Activated CD4-positive, alpha-beta T cell treated with anti-CD3 and anti-CD28 coated beads, Interleukin-2, Interleukin-4, amounts not matched to agents 100 ng/mL and 50 ng/mL, durations not matched to agents 16 hours and 8 hours (primary cell): ENCODE measurements at places on chromosomes 12 and 14.
A peak's percentile ranks its signal among the peaks of the same experiment; 100 is the strongest.

DNA sequence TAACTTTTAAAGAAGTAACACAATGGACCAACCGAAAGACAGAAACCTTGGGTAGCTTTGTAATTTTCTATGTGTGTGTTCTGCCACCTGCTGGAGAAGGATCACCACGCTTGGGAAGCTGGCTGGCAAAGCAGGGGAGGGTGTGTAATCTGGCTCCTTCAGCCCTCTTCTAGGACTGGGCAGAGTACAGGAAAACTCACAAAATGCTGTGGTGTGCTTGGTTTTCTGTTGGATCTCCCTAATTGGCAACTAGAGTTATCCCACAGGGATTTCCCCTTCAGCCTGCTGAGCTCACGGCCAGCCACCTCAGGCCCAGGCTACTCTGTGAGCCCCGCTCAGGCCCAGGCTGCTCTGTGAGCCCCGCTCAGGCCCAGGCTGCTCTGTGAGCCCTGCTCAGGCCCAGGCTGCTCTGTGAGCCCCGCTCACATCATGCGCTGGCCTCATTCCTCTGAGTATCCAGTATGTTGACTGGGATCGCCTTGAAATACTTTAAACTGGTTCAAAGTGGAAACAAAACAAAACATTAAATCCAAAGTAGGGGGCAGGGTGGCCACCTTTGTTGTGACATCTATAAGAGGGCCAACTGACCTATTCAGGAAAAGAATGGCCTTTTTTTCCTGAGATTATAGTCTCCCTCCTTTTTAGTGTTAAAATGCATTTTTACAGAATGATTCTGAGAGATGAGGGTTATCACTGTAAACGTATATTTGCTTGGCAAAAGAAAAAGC, 52.0 kb upstream of the RNU6-8 start:
- DNase-seq: peak; percentile 61

DNA sequence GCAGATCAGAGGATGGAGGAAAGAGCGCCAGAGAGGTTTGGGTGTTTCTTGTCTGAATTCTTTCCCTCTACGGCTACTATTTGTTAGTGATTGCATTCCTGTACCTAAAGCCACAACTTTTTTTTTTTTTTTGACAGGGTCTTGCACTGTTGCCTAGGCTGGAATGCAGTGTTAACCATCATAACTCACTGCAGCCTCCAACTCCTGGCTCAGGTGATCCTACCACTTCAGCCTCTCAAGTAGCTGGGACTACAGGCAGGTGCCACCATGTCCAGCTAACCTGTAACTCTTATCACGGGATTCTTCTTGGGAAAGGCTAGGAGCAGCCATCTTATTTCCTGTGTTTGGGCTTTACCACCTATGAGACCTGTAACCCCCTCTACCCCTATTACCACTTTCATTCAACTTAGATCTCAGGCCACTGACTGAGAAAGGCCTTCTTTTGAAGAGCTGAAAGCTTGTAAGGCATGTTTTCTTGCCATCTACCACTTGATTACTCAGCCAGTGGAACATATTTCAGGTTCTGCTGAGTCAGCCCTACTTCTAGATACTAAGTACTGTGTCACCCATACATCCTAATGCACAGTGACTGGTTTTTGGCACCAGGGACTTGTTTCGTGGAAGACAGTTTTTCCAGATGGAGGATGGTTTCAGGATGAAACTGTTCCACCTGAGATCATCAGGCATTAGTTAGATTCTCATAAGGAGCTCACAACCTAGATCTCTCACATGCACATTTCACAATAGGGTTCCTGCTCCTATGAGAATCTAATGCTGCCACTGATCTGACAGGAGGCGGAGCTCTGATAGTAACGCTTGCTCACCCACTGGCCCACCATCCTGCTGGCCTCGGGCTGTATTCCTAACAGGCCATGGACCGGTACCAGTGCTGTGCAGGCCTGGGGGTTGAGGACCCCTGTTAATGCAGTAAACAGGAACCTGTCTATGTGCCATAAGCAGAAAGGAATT, 6.9 kb downstream of the VEZT start:
- DNase-seq: peak; percentile 14

GRCh38 chr12:45446013-45446412, 230.1 kb downstream of the ANO6 start:
- no peak for DNase-seq

DNA sequence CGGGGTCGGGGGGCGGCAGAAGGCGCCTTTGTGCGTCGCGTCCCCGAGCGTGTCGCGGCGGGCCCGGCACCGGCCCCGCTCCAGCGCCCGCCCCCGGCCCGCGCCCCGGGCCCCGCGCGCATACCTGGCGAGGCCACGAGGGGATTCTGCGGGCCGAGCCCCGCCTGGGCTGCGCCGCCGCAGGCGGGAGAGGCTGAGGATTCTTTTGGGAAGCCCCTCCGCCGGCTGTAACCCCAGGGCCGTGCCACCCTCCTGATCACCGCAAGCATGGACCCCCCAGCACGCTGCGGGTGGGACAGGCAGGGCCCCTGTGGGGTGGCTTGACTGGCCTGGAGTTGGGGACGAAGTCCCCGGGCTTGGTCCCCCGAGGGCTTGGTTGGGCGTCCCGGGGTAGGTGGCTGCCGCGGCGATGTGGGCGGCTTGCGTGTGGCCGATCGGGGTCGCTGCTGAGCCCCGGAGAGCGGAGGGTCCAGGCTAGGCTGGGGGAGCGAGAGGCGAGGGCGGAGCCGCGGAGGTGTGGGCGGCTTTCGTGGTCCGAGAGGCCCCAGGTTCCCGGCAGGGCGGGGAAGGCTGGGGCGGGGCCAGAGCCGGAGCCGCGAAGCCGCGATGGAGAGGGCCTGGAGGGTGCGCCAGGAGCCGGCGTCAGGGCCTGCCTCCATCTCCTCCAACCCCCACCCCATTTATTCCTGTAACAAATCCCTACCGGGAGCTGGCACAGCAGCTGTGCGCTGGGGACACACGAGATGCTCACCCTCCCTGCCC, 28.4 kb upstream of the GPR132 start:
- DNase-seq: peak; percentile 68

- DNase-seq: no peak
These were observed 23.5 kb upstream of the OASL start for GRCh38 chr12:121062391-121063045.

GRCh38 chr14:97490521-97491070, 693.4 kb downstream of the VRK1 start:
- no peak for DNase-seq

- DNase-seq: no peak
These were observed 341.0 kb upstream of the RGS6 start for GRCh38 chr14:71591231-71591630.

- no peak for DNase-seq
These were observed 1.0 kb downstream of the FGFR1OP2 start for GRCh38 chr12:26939192-26939832.

GRCh38 chr12:100445081-100445481, 28.6 kb upstream of the NR1H4 start:
- no peak for DNase-seq
